ENCODE measurements at places on chromosomes 6 and 20.

DNA sequence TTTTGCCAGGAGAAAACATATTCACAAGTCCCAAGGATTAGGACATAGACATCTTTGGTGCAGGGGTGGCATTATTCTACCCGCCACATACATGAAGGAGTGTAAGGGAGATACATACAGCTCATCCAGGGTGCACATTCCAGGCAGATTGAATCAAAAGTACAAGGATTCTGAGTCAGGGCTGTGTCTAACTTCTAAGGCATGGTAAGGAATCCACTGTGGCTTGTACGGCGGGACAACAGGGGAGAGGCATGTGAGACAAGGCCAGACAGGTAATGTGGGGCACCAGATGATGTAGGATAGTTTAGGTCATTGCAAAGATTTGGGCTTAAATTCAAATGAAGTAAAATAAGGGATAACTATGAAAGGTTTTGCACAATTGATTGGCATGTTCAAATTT is 780.9 kb downstream of the C6orf118 start:
- no peak for DNase-seq

- DNase-seq, result no peak
Measured at GRCh38 chr20:59772931-59773913, 160.2 kb downstream of the SYCP2 start.

- peak; percentile 81 for DNase-seq
Measured at GRCh38 chr6:20056350-20056992, 155.8 kb downstream of the MBOAT1 start.

GRCh38 chr6:111183702-111184517 is 96.6 kb downstream of the SLC16A10 start:
- no peak for DNase-seq

- DNase-seq, result no peak
Measured at GRCh38 chr6:45076217-45076930, 251.8 kb upstream of the RUNX2 start.

- no peak for DNase-seq
Measured at GRCh38 chr6:125157725-125158124, 4.2 kb downstream of the TPD52L1 start.

DNA sequence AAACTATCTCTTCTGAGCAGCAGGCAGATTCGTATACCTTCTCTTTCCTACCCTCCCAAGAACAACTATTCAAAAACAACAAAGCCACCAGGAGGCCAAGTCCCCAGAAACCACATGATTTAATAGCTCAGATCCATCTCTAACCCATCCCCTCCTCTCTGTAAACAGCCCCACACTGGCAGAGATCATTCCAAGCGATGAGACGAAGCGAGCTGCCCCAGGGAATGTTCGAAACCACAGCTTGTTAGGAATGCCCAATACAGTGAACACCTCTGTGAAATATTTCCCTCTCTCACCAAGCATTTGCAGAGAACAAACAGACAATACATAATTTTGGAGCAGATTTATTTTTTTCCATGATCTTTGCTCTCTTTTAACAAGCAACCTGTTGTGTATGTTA is 231.8 kb downstream of the SOD2 start:
- DNase-seq, result peak; percentile 25

DNA sequence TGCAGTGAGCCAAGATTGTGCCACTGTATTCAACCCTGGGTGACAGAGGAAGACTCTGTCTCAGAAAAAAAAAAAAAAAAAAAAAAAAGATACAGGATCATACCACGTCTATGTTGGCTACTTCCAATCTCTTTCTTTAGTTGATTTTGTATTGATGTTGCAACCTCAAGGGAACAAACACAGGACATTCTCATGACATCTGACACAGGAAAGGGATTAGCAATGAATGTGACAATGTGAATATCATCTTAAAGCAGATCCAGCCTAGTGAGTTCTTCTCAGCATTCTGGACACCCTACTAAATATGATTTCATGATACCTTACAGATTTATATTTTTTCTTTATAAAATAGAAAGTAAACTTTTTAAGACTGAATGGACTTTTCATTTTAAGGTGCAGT is 580.3 kb downstream of the PRKN start:
- DNase-seq, result no peak

- DNase-seq, result no peak
Measured at GRCh38 chr6:132811276-132811675, 3.1 kb upstream of the RPS12 start.

DNA sequence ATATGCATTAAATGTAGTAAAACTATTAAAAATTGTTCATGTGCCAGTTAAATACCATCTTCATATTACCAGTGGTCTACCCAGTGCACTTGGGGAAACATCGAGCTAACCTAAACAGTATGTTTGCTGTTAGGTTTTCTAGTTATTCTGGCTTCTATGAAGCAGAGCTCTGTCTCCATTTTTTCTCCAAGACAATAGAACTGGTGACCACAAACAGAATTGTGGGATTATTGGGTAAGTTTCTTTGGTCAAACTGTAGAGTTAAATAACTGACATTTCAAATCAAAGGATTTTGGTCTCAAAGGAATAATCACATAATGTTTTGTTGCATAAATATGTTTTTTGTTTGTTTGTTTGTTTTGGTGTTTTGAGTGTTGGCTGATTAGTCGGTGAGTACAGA is 40.5 kb upstream of the EDN3 start:
- DNase-seq, result no peak

DNA sequence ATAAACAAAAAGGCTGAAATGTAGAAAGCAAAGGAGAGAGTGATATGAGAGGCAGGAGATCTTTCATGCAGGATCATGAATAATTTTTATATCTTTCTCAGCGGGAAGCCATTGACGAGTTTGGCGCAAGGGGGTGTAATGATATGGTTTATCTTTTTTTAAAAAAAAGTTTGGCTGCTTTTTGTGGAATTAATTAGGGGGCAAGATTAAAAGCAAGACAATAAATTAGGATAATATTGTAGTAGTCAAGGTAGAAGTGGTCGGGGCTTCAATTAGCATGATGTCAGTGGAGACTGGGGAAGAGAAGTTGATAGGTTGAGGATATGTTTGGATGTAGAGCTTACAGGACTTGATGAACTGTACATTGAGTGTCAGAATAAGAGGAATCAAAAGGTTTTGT is 4.0 kb downstream of the SENP6 start:
- no peak for DNase-seq

GRCh38 chr20:62219992-62220665 is at the start of gene HRH3:
TSS of gene HRH3 (minus strand) at chr20:62220278. CDS start at chr20:62219970, 308 bp downstream.
- peak; percentile 49 for DNase-seq

- DNase-seq, result no peak
Measured at GRCh38 chr20:3251806-3252205, 12.8 kb upstream of the SLC4A11 start.

DNA sequence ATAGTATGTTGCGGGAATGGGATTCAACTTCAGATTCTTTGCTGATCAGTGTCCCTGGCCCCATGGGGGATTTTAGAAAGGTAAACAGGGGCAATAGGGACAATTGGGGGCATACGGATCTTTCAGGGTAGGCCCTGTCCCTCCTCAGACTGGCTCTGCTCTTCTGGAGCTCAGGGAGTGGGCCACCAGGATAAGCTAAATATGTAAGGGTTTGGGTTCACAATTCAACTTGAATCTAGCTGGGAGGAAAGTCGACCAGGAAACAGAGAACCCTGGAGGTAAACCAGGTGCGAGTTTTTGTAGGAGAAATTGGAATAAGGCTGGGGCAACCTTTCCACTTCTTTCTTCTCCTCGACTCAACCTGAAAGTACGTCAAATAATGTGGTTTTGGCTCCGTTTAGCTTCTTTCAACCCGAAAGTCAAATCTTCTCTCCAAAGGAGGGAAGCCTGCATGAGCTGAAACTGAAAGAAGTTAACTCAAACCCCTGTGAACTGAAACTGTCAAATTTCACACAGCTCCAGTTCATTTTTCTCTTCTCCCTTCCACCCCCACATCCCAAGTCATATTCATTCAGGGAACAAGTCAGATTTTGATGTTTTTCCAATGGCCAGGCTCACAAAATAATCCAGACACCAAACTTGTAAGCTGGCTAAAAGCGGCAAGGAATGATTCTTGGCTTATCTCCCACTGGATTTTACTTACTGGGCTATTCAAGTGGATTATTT is 278.2 kb downstream of the CLIC5 start:
- DNase-seq, result no peak

GRCh38 chr20:50354721-50355589 is 155.2 kb upstream of the PTPN1 start:
- DNase-seq, result no peak

DNA sequence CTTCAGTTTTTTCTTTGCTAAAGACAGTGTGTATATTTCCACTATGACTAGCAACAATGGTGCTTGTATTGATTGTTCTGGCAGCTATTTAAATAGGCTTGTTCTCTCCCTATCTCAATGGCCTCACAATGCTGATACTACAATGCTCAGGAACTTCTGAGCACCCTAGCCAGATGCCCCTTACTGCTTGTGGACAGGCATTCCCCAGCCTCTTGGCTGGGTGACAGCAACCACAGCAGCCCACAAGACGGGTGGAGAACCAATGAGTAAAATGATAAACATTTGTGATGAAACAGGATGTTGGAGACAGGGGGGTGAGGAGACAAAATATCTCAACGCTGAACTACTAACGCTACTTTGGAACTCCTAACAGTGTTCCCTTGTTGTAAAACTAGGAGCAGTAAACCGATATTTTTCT is 42.3 kb downstream of the HIVEP2 start:
- DNase-seq, result peak; percentile 79

GRCh38 chr20:32909896-32910571 is 51.3 kb downstream of the EFCAB8 start:
- no peak for DNase-seq

GRCh38 chr20:13221313-13221672 is 219 bp downstream of the ISM1 start:
- DNase-seq, result no peak

DNA sequence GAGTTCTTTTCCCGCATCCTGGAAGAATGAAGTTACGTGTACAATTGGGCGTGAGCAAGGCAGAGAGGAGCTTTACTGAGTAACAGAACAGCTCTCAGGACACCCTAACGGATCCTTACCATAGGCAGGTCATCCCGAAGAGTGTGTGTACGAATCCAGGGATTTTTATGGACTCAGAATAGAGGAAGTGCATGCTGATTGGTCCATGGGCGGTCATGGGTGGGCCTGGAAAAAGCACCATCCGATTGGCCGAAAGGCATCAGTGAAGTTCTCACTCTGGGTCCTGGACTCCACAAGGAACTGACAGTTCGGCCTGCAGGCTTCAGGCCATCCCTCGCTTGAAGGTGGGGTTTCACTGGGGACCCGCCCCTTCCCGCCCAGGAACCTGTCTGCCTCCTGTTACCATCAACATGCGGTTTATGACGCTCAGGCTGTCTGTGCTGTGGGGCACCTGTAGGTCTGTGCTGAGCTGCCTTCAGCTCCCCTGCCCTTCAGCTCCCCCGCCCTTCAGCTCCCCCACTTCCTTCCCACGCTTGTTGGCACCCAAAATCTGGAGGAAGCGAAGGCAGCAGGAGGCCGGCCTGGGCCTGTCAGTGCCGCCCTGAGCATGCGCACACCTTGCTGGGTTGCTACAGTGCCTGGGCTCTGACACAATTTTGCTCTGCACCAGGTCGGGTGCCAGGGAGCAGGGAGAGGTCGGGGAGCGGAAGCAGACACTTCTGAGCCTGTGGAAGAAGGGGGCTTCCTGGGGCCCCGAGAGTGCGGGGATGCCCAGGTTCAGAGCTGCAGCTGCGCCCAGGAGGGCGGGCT is 57.9 kb upstream of the MANEA start:
- peak; percentile 4 for DNase-seq

DNA sequence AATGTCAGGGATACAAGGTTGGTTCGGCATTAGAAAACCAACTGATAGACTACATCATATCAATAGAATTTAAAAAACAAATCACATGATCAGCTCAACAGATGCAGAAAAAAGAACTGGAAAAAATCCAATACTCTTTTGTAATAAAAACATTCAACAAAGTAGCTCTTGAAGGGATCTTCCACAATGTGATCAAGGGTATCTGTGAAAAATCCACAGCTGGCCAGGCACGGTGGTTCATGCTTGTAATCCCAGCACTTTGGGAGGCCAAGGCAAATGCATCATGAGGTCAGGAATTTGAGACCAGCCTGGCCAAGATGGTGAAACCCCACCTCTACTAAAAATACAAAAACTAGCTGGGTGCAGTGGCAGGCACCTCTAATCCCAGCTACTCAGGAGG is 63.1 kb downstream of the ASCC3 start:
- no peak for DNase-seq

GRCh38 chr20:47524015-47524784 is 22.5 kb downstream of the NCOA3 start:
- no peak for DNase-seq

DNA sequence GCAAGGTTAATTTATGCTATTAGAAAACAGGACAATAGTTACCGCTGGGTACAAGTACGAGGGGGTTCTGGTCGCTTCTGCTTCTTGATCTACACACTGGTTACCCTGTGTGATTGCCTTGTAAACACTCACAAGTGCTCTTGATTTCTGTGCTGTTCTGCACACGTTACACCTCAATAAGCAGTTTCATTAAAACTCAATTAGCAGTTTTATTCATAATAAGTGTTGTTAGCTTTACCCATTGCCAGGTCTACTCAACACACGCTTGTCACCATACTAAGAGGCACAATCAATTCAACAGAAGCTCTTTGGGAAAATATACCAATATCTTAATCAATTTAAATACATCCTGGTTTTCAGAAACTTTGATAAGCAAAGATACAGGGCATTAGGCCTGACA is 20.4 kb downstream of the BMP7 start:
- no peak for DNase-seq

DNA sequence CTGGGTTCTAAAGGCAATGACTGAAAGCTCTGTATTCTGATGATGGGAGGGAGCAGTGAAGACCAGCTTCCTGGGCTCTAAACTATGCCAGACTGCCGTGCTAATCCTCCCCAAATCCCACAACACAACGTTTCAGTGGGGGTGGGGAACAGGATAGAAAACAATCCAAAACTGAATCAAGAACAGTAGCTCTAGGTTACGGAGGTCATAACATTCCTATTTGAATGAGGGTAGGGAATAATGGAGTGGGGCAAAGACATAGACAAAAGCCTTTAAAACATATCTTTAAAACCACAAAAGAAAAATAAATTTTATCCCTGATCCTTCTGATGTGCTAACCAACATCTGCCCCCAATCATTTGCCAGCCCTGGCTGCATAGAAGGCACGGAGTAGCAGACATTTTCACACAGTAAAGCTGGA is 7.8 kb downstream of the USP49 start:
- DNase-seq, result no peak

DNA sequence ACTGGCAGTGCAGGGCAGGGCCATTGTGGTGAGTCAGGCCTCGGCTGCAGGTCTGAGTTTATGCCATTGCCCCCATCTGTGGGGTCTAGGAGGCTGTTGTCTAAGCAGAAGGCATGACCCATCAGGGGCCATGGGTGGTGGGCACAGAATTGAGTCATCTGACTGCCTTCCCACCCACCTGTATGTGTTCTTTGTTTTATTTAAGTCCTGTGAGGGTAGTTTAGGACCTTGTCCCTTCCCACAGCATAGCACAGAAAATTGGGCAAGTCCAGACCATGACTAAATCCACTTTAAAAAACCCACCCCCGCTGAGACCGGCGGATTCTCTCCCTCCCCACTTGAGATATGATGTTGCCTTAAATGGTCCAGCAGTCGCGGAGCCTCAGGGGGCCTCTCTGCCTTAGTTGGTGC is 40.3 kb downstream of the ERMARD start:
- DNase-seq, result no peak

- no peak for DNase-seq
Measured at GRCh38 chr6:44898296-44898930, 429.7 kb upstream of the RUNX2 start.

Data from COLO829 (cell line).